ENCODE measurements at places on chromosomes 2 and 18.
A peak's percentile ranks its signal among the peaks of the same experiment; 100 is the strongest.

GRCh38 chr2:188607501-188607900 is 315.8 kb downstream of the GULP1 start:
- H3K4me3 ChIP-seq: no peak overlapping the region
- no peak for DNase-seq
- H3K36me3 ChIP-seq: no peaks in the 10 kb centered on the region
- no peak overlapping the region for H3K27ac ChIP-seq

GRCh38 chr2:4533806-4534205 is 830.4 kb downstream of the DCDC2C start:
- no peak overlapping the region for H3K4me3 ChIP-seq
- no peaks in the 10 kb centered on the region for H3K4me1 ChIP-seq
- H3K27ac ChIP-seq: no peak overlapping the region
- no peaks in the 10 kb centered on the region for H3K27me3 ChIP-seq
- no peak for DNase-seq

- H3K4me3 ChIP-seq: peak overlapping the region; percentile 74
- H3K4me1 ChIP-seq: peaks cover 20% of the 10 kb centered on the region
- H3K36me3 ChIP-seq: peaks cover 30% of the 10 kb centered on the region
- no peaks in the 10 kb centered on the region for H3K27me3 ChIP-seq
- peak overlapping the region; percentile 95 for H3K27ac ChIP-seq
Observed at GRCh38 chr2:112646102-112646719, 472 bp downstream of the SLC20A1 start.

DNA sequence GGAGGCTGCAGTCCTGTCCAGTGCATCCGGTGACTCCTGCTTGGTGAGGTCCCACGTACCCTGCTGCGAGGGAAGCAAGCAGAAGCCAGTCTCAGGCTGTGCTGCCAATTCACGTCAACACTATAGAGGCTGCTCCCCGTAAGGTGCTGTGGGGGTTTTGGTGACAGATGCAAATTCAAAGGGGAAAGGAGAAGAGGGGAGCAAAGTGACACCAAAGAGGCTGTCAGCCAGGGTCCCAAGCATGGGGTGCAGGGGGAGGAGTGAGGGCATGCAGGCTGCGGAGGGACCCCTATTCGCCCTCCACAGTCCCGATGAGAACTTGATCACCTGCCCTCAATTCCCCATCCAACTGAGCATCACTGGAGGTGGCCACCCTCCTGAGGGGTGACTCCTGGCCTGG is 179.4 kb upstream of the HS6ST1 start:
- H3K4me1 ChIP-seq: no peaks in the 10 kb centered on the region
- H3K27ac ChIP-seq: no peak overlapping the region
- DNase-seq: no peak
- no peaks in the 10 kb centered on the region for H3K36me3 ChIP-seq
- no peak overlapping the region for H3K4me3 ChIP-seq

DNA sequence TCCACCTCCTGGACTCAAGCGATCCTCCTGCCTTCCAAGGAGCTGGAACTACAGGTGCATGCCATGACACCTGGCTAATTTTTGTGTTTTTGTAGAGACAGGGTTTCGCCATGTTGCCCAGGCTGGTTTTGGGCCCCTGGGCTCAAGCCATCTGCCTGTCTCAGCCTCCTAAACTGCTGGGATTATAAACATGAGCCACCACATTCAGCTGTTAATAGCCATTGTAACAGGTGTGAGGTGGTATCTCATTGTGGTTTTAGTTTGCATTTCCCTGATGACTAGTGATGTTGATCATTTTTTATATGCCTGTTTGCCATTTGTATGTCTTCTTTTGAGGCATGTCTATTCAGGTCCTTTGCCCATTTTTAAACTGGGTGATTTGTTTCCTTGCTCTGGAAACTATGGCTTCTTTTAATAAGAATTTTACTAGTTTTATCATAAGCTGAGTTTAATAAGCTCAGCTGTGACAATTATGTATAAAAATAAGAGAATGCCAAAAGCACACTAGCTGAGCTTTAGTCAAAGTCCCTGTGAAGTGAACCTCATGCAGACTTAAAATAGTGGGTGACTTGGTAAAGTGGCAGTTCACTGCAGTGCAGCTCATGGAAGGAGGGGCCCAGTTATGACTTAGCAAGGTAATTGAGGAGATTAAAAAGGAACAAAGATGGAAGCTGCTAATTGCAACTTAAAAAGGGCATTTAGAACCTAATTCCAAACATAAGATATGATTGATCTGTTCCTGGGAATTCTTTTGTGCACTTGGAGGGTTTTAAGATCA is 465.1 kb downstream of the TGIF1 start:
- no peaks in the 10 kb centered on the region for H3K36me3 ChIP-seq
- no peak overlapping the region for H3K4me3 ChIP-seq
- H3K27ac ChIP-seq: no peak overlapping the region

DNA sequence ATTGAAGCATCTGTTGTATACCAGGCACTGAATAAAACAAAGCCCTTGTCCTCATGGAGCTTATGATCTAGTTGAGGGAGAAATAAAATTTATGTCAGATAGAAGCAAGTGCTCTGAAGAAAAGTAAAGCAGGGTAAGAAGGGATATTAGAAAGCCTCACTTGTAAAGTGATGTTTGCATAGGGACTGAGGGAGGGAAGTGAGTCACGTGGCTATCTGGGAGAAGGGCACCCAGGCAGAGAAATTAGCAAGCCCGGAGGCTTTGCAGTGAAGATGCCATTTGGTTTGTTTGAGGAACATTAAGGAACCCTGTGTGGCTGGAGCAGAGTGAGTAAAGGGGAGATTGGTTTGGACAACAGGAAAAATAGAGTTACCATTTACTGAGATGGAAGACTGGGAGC is 52.1 kb downstream of the RBBP8 start:
- no peaks in the 10 kb centered on the region for H3K4me1 ChIP-seq
- no peak overlapping the region for H3K27ac ChIP-seq
- H3K36me3 ChIP-seq: no peaks in the 10 kb centered on the region
- H3K4me3 ChIP-seq: no peak overlapping the region

DNA sequence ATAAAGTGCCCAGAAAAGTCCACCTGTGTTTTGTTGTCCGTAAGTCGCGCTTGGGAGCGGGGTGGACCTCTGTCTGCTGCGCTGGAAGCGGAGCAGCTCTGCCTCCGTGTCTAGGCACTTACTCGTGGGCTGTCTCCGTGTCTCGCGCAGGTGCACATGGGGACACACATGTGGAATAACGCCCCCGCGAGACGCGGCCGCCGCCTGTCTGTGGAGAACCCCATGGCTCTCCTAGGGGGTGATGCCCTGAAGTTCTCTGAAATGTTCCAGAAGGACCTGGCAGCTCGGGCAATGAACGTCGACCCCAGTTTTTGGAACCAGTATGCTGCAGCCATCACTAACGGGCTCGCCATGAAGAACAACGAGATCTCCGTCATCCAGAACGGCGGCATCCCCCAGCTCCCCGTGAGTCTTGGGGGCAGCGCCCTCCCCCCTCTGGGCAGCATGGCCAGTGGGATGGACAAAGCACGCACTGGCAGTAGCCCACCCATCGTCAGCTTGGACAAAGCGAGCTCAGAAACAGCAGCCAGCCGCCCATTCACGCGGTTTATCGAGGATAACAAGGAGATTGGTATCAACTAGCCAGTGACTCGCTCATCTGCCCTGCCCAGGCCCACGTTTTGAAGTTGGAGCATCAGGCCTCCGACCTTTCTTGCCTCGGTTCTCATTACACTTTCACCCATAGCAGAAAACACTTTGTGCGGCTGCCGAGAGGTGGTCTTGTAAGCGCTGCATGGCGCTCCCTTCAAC is 17.3 kb downstream of the SALL3 start:
- no peak for DNase-seq
- no peaks in the 10 kb centered on the region for H3K4me1 ChIP-seq
- H3K4me3 ChIP-seq: no peak overlapping the region
- no peaks in the 10 kb centered on the region for H3K27me3 ChIP-seq
- H3K36me3 ChIP-seq: no peaks in the 10 kb centered on the region

GRCh38 chr2:179376881-179377280 is 112.2 kb upstream of the SESTD1 start:
- H3K4me1 ChIP-seq: no peaks in the 10 kb centered on the region
- H3K4me3 ChIP-seq: no peak overlapping the region
- H3K27ac ChIP-seq: no peak overlapping the region
- H3K27me3 ChIP-seq: no peaks in the 10 kb centered on the region

DNA sequence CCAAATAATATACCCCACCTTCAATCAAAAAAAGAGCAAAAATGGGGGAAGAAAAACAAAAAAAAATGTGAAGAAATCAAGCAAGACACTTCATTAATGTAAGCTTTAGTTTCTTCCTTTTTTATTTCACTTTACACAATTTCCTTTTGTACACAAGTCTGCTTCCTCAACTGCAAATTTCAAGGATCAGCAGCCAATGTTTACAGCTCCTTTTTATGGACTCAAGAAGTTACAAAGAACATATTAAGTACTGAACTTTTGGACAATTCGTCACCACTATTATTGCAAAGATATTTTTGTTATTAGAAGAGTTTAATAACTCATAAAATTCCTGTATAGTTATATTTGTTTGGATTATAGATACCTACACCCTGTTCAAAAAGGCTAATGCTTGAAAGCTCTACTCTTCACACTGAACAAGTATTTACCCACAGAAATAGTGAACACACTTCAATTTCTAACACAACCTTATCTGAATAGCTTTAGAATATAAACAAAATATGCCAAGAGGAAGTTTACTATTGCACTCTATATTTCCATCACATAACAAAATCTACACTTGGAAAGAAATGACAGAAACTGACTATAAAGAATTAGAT is 658.7 kb upstream of the CNTNAP5 start:
- H3K36me3 ChIP-seq: no peaks in the 10 kb centered on the region
- H3K27ac ChIP-seq: no peak overlapping the region
- no peak for DNase-seq
- H3K4me1 ChIP-seq: no peaks in the 10 kb centered on the region

DNA sequence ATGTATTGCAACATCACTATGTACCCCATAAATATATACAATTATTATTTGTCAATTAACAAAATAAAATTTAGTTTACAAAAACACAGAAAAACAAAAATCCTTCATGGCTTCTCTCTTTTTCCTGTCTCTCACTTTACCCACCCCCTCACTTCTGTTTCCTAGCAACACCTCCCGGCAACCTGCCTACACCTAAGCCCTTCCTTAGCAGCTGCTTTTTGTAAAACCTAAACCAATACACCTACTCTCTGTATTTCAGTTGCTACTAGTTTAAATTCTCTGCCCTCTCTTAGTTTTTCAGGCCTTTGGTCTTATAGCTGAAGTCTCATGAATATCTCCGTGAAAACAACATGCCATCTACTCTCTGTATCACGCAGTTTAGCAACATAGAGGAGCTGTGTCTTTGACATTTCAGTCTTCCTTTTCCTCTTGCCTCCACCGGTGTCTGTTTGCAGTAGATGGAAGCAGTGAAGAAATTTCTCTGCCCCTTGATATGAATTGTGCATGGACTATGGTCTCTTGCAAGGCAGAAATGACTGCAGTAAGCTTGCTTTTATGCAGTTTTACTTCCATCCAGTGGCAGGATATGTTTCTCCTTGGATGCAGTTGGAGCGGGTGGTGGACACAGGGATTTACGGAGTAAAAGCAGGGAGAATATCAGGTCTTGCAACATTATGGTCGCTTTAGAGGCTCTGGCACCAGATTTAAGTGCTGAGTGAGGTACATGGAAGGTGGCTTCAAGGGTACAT is 42.0 kb upstream of the ZDBF2 start:
- H3K4me1 ChIP-seq: no peaks in the 10 kb centered on the region
- no peak overlapping the region for H3K4me3 ChIP-seq
- no peaks in the 10 kb centered on the region for H3K27me3 ChIP-seq
- H3K27ac ChIP-seq: no peak overlapping the region
